GM23248 (cell line): ENCODE measurements at places on chromosomes 5 and 9. TPM values are rescaled to one million over a fixed set of nuclear protein-coding genes. Genes with fewer than 3 reads are reported as not detected.

FRMD3 gene
- 0.13 and 0.32 TPM in 2 replicates for total RNA-seq

PRUNE2 gene
- total RNA-seq = 6.8 and 8.8 TPM in 2 replicates

EQTN gene
- not detected in 2 replicates for total RNA-seq

GAS1 gene
- 29.7 and 36.0 TPM in 2 replicates for total RNA-seq

PCDHB16 gene
- total RNA-seq = 4.2 and 5.1 TPM in 2 replicates

IFNA2 gene
- not detected in 2 replicates for total RNA-seq

RASEF gene
- total RNA-seq = 0.11 TPM in 1 of 2 replicates, not detected in the other

FOXD1 gene
- total RNA-seq = 50.0 and 53.9 TPM in 2 replicates

CARD6 gene
- 7.1 and 7.5 TPM in 2 replicates for total RNA-seq

OTP gene
- total RNA-seq = not detected in 2 replicates

KLF9 gene
- 14.3 and 14.5 TPM in 2 replicates for total RNA-seq

IL9 gene
- not detected in 2 replicates for total RNA-seq

FREM1 gene
- 0.11 and 0.51 TPM in 2 replicates for total RNA-seq

ASS1 gene
- 182 and 216 TPM in 2 replicates for total RNA-seq

NDST1 gene
- total RNA-seq = 129 and 159 TPM in 2 replicates

PAX5 gene
- not detected in 2 replicates for total RNA-seq

AFAP1L1 gene
- 0.38 and 0.76 TPM in 2 replicates for total RNA-seq

ANKRD20A1 gene
- not detected in 2 replicates for total RNA-seq

SLC4A9 gene
- total RNA-seq = not detected in 2 replicates

ZFP37 gene
- 1.7 and 2.9 TPM in 2 replicates for total RNA-seq

TNFSF8 gene
- not detected in 2 replicates for total RNA-seq

CDH6 gene
- 3.3 and 7.2 TPM in 2 replicates for total RNA-seq

PCDHA5 gene
- total RNA-seq = not detected in 2 replicates

TRIM14 gene
- 2.7 and 6.4 TPM in 2 replicates for total RNA-seq

GFI1B gene
- not detected in 2 replicates for total RNA-seq
